Head of caudate nucleus (tissue), 42 donors: ENCODE measurements at places on chromosomes 11 and 22.

DNA sequence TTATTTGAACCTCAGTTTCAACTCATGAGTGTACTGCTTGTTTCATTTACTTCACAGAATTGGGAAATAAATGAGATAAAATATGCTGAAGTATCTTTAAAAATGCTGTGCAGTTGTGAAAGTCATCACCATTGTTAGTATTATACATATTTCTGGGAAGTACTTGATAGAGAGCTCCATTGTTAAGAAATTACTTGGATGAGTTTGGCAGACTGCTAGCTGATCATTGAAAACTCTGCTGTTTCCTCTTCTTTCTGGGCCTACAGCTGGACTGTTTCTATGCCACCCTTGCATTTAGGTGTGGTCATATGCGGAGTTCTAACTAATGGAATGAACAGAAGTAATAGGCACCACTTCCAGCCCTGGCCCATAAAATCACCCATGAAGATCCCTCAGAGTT is 10.0 kb downstream of the SIK2 start:
- DNase-seq = no peak

DNA sequence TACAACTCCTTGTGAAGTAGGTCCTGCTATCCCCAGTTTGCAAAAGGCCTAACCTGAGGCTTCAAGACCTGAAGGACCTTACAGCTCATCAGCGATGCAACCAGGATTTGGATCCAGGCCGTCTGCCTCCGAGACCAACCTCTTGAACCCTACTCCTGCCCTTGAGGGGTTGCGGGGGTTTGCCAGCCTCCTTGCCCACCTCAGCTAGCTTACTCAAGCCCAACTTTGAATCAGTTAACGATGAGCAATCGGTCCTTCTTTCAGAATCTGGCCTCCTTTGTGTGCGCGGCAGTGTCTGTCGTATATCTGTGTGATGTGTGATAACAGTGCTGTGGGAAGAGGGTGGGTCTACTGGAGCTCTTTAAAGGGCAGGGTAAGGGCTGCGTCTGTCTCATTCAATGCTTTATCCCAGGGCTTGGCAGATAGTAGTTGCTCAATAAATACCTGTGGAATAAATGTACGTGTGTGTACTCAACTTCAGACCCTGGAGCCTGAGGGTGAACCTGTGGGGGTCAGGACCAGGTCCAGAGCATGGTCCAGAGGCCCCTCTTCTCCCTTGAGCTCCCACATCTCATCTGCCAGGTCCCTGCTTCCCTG is 3.2 kb downstream of the CHRM1 start:
- no peak for DNase-seq

GRCh38 chr11:96014217-96014616 is 90.3 kb upstream of the MTMR2 start:
- no peak for DNase-seq

GRCh38 chr11:19392847-19393518 is 152.2 kb upstream of the E2F8 start:
- no peak for DNase-seq

DNA sequence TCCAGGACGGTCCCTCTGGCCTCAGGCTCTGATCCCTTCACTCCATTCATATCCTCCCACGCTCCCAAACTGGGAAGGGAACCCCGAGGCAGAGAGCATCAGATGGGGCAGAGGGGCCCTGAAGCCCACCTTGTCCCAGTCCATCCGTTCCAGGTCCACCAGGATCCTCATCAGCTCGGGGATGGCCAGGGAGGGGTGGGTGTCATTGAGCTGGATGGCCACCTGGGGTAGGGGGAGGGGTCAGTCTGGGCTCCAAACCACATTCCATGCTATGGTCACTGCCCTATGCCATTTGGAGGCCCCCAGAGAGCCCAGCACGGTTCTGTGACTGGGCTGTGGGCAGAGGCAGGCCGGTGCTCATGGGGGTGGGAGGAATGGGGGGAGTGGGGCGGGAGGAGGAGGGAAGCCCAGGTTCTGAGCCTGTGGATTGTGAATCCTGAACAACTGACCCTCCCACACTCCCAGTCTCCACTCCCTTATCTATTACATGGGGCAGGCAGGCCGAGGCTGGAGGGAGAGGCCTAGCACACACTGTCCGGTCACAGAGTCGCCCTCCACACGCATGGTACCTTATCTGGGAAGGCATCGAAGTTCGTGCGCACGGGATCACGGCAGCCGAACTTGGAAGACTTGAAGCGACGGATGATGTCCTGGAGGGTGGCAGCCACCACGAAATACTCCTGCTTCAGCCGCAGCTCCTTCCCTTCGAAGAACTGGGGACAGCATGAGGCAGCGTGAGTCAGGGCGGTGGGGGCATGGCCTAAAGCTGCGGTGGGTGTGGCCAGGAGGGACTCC is 5.5 kb downstream of the PYGM start:
- no peak for DNase-seq

GRCh38 chr11:117428186-117428855 is 100.7 kb downstream of the CEP164 start:
- DNase-seq = peak; percentile 27

- DNase-seq = no peak
These were observed 34.6 kb upstream of the GNAZ start for GRCh38 chr22:23035557-23036277.

- DNase-seq = no peak
These were observed 53.5 kb downstream of the PPP6R3 start for GRCh38 chr11:68513930-68514487.

- no peak for DNase-seq
These were observed 8.2 kb downstream of the C11orf21 start for GRCh38 chr11:2293531-2293971.

DNA sequence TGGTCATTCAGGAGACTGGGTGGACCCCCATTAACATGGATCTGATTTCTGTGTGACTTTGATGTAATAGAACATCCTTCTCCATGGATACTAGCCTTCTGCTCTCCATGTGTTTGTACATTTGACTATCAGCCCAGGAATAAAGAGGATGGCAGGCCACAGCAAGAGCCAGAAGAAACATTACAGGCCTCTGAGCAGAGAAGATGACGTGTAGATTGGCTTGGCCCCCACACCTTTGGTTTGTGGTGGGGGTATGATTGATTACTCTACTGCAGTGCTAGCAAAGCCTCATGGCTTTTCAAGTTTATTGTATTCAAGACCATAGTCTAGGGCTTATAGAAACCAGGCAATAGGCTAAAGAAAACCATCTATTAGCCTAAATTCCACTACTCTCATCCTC is 77.0 kb downstream of the GRAMD1B start:
- DNase-seq = no peak

- DNase-seq = peak; percentile 81
These were observed 22.3 kb downstream of the HPS4 start for GRCh38 chr22:26461188-26461810.

DNA sequence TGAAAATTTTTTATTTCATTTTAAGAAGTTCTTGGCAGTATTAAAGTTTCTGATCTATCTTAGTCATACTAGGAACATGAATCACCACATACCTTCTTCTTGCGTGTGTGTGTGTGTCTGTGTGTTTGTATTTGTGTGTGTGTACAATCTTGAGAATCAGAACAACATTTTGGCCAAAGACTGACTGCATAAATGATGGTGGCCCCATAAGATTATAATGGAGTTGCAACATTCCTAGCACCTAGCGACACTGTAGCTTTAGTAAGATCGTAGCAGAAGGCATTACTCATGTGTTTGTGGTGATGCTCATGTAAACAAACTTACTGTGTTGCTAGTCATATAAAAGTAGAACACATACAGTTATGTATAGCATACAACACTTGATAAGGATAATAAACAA is 205.4 kb downstream of the FAM76B start:
- DNase-seq = no peak
